ENCODE measurements at places on chromosomes 6 and 20.

DNA sequence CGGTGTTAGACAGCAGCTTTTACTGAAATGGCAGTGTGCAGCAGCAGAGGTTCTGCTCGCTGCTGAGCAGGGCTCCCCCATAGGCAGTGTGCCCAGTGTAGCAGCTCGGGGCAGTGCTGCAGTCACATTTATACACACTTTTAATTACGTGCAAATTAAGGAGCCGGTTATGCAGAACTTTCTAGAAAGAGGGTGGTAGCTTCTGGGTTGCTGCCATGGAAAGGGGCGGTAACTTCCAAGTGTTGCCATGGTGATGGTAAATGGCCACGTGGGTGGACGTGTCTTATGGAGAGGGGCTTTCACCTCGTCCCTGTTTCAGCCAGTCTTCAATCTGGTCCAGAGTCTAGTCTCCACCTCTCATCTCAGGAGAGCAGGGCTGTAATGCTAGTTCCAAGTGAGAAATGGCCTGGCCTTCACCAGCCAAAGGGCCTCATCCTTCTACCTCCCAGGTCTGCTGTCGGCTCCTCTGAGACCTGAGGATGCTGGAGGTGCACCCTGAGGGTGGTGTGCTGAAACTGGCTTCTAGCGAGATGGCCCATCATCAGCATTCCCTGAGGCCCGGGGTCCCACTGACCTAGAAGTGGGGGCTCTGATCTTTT is 180.5 kb upstream of the PMEPA1 start:
- no peak for DNase-seq

DNA sequence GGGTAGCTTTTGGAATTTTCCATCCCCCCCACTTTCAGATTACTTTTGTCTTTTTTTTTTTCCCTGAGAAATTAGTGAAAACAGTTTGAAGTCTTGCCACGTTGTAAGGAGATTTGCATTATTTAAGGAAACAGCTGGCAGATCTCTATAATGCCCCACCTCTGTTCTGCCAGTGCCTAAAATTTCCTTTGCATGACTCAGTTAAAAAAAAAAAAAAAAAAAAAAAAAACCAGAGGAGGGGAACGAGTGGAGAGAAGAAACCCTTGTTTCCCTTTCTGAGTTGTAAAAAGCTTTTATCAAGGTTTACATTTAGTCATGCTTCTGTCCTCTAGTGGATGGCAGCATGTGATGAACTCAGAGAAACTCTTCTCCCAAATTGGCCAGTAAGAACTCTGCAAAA is 33.5 kb downstream of the CARMIL1 start:
- DNase-seq, result no peak

DNA sequence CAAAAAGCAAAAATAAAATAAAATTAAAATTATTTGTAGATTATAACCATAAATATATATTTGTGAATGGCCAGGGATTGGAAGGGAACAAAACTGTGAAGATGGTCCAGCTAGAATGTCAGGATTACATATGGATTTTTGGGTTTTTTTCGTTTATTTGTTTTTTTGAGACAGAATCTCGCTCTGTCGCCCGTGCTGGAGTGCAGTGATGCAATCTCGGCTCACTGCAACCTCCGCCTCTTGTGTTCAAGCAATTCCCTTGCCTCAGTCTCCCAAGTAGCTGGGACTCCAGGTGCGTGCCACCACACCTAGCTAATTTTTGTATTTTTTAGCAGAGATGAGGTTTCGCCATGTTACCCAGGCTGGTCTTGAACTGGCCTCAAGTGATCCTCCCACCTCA is 7.8 kb upstream of the C6orf132 start:
- DNase-seq, result no peak

DNA sequence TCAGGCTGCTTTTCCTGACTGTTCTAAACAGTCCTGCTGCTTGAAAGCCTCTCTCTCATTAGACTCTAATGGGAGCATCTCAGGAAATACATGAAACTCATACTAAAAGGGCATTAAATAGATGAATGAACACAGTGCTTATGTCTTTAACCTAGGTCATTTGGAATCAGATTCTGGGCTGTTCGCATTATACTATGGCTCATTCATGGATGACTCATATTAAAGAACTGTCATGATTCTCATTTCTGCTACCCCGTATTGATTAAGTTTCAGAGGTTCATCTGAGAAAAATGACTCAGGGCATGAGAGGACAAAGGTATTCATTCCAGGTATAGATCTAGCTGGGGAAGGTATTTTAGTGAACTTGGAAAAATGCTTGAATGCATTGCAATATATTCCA is 335.5 kb downstream of the GJA1 start:
- no peak for DNase-seq

DNA sequence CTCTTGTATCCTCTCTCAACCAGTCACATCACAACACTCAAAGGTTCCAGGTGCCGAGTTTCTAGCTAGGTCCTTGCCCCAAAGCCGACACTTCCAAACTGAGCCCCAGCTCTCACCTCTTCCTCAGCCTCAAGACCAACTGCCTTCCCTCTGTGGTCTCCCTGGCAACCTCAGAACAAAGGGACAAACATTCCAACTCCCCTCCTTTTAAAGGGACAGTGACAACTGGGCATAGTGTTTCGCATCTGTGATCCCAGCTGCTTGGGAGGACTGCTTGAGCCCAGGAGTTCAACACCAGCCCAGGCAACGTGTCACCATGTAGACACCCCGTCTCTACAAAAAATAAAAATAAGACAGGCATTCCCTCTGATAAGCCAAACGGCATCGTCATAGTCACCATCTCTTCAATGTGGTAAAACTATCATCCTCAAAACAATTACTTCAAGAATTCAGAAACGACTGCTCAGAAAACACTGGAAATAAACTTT is 11.3 kb downstream of the DIDO1 start:
- no peak for DNase-seq

DNA sequence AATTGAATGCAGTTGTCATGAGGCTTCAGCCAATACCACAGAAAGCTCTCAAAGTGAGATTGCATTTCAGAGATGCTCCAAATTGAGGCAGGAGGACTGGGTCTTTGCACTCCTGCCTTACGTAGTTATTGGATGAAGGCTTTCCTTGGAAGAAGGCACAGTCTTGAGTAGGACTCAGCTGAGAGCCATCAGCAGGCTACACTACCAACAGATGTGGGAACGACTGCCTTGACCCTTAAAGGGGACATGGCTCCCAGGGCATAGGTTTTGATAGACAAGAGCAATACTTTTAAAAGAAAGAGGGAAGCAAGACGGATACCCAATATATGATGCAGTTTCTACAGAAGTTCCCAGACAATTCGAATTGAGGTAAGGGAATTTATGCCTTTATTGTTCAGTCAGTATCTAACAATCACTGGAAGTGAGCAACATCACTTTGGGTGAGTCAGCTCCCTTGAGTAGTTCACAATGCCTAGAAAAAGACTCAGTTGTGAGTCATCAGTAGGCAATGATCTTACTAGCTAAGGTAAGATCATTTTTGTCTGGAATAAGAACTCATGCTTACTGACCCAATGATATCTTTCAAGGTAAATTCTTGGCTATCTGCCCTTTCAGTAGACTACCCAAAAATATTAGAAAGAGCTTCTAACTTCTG is 390.8 kb downstream of the GJA1 start:
- DNase-seq, result no peak

DNA sequence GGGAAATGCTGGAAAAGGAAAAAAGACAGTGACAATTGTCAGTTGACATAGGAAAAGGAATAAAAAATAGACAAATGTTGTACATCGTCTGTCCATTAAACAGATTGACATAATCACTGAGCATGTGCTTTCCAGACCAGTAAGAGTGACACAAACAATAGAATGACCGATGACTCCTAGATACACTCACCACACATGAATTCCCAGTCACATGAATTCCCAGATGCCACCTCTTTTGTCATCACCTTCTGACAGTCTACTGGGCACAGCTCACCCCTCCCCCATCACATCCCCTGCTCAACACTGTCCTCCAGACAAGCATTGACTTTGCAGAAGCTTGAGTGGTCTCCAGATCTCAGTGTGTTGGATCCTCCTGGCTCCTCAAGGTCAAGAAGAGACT is 25.9 kb downstream of the POM121L2 start:
- no peak for DNase-seq

GRCh38 chr6:42661540-42662153 is 60.8 kb downstream of the PRPH2 start:
- peak; percentile 73 for DNase-seq

- no peak for DNase-seq
These were observed 16.6 kb downstream of the CD40 start for GRCh38 chr20:46134716-46135115.

DNA sequence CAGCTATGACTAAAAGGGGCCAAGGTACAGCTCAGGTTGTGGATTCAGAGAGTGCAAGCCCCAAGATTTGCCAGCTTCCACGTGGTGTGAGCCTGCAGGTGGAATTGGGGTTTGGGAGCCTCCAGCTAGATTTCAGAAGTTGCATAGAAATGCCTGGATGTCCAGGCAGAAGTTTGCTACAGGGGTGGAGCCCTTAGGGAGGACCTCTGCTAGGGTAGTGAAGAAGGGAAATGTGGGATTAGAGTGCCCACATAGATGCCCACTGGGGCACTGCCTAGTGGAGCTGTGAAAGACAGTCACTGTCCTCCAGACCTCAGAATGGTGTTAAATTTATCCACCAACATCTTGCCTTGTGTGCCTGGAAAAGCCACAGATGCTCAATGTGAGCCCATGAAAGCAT is 255.1 kb downstream of the BMP2 start:
- no peak for DNase-seq

- no peak for DNase-seq
These were observed 48.2 kb upstream of the ARG1 start for GRCh38 chr6:131524695-131525336.

- no peak for DNase-seq
These were observed 148.2 kb upstream of the GGTLC1 start for GRCh38 chr20:24136659-24137246.

DNA sequence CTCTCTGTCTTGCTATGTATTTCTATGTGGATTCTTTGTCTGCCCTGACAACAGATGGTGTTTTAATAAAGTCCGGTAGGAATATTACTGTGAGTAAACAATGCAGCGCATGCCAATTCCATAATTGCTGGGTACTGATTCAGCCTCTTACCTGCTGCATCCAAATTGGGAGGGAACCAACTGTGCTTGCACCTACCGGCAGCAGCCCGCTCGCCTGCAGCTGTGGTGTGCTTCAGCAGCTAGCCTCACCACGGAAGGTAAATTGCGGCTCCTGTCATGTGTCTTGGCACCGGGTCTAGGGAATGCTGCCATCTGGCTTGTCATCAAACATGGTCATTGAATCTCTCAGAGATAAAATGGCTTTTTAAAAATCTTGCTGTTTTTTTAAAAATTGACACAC is 704.8 kb upstream of the SLC35B3 start:
- no peak for DNase-seq

DNA sequence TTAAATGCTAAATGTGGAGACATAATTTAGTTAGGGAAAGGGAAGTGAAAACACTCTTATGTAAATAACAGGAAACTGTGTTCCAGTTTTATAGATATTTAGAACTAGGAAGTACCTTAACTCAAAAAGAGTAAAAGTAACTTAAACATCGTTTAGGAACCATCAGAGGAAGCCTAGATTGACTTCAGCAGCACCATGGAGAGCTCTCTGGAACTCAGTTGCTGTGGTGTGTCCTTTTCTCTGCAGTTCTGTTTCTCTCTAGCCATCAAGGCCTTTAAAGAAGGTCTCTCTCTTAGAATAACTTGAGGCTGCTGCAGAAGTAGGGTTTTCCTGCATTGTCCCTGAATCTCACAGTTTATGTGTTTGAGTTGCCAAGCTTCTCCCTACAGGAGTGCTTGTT is 26.9 kb downstream of the CLVS2 start:
- no peak for DNase-seq

- peak; percentile 24 for DNase-seq
These were observed 77.4 kb downstream of the PRDM1 start for GRCh38 chr6:106163446-106163965.

- DNase-seq, result no peak
These were observed 76.0 kb upstream of the TOX2 start for GRCh38 chr20:43838703-43839060.

DNA sequence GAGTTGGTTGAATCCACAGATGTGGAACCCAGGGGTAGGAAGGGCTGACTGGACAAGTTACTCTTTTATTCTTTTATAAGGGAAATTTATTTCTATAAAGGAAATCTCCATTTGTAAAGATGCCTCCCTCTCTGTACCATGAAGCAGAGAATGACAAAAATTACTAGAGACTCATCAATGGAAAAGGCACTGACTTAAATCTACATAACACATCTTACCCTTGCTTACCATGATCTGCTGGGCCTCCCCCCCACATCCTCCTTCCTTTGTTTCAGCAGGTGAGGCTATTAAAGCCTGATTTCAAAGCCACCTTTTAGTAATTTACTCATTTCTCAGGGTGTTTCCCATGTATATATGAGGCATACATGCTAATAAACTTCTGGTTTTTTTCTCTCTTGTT is 130.2 kb upstream of the HDDC2 start:
- no peak for DNase-seq

GRCh38 chr6:18464176-18464575 is 77.0 kb downstream of the RNF144B start:
- DNase-seq, result no peak

DNA sequence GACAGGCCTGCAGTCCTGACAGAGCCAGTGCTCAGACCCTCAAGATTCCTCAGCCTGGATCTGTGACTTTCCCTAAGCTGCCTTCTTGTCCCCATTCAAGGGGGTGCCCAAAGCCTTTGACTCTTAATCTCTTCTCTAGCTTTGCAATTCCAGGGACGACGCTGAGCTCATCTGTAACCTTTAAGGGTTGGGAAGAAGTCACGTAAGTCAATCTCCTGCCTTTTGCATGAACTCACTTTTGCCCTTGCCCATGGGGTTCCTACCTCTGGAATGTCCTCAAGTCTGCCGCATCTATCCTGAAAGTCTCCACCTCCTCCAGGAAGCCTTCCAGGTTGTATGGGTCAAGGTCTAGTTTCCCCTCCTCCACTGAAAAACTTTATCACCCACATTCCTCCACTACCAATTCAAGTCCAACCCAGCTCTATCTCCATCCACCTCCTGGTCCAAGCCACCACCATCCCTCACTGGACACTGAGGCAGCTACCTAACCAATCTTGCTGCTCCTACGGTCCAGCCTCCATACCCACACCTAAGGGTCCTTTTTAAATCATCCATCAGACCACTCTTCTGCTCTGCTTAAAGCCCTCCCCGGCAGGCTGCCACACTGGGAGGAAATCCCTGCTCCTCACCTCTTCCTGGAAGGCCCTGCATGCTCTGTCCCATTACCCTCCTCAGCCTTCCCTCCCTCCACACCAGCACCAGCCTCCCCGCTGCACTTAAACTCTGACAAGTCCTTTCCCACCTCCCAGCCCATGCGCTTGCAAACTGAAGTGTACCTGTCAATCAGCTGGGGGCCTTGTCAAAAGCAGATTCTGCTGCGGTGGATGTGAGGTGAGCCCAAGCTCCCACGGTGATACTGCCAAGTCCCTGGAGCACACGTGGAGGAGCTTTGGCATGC is 29.7 kb downstream of the PREX1 start:
- DNase-seq, result no peak

DNA sequence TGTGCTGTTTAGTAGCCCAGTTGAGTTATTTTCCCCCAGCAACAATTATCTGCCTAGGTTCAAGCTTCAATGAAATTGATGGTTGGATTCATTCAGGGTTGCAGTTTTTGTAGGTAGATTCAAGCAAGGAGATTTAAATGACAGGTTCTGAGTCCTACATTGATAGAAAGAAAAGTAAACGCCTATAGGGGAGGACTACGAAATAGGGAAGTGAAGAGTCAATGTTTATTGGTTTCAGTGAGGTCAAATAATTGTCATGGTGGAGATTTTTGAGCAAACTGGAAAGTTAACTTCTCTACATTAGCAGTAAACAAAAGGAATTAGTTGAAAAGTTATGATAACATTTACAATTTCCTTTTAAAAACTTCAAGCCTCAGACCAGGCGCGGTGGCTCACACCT is 734 bp upstream of the WFDC13 start:
- DNase-seq, result no peak

Measured in activated T-helper 1 cell treated with anti-CD3 and anti-CD28 coated beads, Interleukin-2, amount 50 U/mL, for 16 hours (primary cell).